ENCODE measurements at places on chromosomes 6 and 20.
A peak's percentile ranks its signal among the peaks of the same experiment; 100 is the strongest.

GRCh38 chr20:54140927-54141566 is 32.7 kb downstream of the CYP24A1 start:
- DNase-seq: no peak

DNA sequence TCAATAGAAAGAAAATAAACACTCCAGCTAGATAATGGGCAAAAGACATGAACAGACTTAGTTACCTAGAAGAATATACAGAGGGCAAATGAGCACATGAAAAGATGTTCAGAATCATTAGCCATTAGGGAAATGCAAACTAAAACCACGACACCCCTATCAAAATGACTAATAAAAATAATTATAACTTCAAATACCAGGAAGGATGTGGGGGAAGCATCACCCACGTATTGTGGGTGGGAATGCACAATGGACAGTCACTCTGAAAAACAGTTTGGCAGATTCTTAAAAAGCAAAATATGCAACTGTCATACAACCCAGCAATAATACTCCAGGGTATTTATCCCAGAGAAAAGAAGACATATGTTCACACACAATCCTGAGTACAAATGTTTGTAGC is 92.6 kb downstream of the DLL1 start:
- DNase-seq: no peak

DNA sequence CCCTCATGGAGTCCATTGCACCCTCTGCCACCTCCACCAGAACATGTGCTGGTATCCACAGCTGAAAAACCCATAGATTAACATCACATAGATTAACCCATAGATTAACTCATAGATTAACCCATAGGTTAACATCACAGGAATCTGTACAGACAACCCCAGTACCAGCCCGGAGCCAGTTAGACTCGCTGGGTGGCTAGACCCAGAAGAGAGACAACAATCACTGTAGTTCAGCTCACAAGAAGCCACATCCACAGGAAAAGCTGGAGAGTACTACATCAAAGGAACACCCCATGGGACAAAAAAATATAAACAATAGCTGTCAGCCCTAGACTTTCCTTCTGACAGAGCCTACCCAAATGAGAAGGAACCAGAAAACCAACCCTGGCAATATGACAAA is 25.1 kb downstream of the SERPINB9 start:
- DNase-seq: no peak

- DNase-seq: no peak
Observed at GRCh38 chr6:166477647-166478365, 95.1 kb upstream of the MPC1 start.

GRCh38 chr6:12170351-12171092 is 119.6 kb upstream of the EDN1 start:
- no peak for DNase-seq

DNA sequence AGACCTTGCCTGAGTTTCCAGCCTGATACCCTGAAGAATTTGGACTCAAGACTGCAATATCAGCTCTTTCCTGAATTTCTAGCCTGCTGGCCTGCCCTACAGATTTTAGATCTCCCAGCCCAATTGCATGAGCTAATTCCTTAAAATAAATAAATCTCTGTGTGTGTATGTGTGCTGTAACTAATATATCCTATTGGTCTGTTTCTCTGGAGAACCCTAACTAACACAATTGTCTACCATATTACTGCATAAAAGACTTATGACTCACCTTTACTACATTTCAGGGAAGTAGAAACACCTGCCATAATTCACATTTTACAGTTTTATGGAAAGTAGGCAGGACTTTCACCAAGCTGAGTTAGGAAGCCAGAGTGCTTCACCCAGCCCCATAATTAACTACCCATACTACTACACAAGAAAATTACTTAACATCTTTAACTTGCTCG is 90.7 kb upstream of the BEND6 start:
- no peak for DNase-seq

- peak; percentile 13 for DNase-seq
Observed at GRCh38 chr6:144215402-144215931, 65.2 kb downstream of the STX11 start.

- no peak for DNase-seq
Observed at GRCh38 chr6:149728499-149729234, 10.8 kb upstream of the LATS1 start.
